ENCODE measurements at places on chromosomes 6 and 20.

- no peak for DNase-seq
Measured at GRCh38 chr20:21096321-21097043, 9.7 kb downstream of the LINC00237 start.

GRCh38 chr6:153167061-153167891 lies 36.2 kb upstream of the RGS17 start:
- no peak for DNase-seq

DNA sequence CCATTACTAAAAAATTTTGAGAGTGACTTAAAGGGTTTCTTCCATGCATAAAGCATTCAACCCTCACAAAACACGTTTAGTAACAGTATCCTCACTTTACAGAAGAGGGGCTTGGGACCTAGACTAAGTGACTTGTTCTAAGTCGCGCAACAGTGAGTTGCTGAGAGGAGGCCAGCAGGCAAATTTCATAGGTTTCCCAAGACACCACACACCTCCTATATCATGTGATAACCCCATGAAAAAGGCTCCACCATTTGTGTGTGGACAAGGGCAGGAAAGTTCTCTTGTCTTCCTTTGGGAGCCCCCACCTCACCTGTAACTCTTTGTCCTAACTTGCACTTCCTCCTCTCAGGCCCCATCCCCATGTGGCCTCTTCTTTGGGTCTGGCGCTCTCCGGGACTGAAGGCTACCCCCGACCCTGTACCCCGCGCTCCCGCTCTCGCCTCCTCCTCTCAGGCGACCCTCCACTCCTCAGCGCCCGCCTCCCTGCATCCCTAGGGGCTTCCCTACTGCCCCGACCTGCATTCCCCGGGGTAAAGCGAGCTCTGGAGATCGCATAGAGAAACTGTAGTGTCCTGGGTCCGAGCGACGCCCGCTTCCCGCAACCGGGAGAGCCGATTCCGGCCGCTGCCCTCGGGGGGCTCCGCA lies 392 bp downstream of the PSMB8 start:
- no peak for DNase-seq

- no peak for DNase-seq
Measured at GRCh38 chr6:73879501-73880293, 183.7 kb downstream of the CD109 start.

DNA sequence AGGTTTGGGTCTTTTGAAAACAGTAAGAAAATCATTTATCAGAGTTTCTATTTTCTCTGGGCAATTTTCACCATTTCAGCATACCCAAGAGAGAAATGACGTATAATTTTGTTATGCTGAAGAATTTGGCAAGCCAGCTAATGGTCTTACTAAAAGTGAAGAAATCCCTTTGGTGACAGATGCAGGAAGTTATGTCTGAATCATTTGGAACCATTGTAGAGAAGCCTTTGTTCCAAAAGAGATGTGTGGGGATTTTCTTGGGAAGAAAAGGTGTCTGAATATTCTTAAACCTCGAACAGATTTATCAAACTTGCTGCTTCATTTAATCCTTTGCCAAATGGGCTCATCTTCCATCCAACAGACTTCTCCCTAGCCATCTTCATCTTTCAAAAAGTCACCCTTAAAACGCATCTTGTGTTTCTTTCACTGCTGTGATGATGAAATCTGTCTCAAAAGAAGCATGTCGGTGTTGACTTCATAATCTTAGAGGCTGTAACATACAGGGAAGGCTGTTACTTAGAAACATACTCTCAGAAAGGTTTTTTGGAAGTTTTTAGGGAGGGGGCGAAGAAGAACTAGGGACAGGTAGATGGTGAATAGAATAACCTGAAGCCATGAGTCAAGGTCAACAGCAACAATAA lies 39.5 kb downstream of the CITED2 start:
- no peak for DNase-seq

GRCh38 chr20:15144916-15145315 lies 807.5 kb upstream of the FLRT3 start:
- no peak for DNase-seq

- no peak for DNase-seq
Measured at GRCh38 chr6:112249489-112249888, 4.9 kb downstream of the LAMA4 start.

- DNase-seq: no peak
Measured at GRCh38 chr6:2522521-2522920, 228.2 kb downstream of the MYLK4 start.

- no peak for DNase-seq
Measured at GRCh38 chr6:13581700-13582229, 7.4 kb downstream of the SIRT5 start.

All from substantia nigra (tissue), 51 donors.